ENCODE measurements at places on chromosomes 2 and 18. TPM values are rescaled to one million over a fixed set of nuclear protein-coding genes. Genes with fewer than 3 reads are reported as not detected.

GRCh38 chr2:105432749-105433148 is 33.9 kb upstream of the FHL2 start:
- DNase-seq: peak; percentile 4

- peak; percentile 76 for DNase-seq
Observed at GRCh38 chr2:74439803-74440377, 1.8 kb downstream of the RTKN start.

GRCh38 chr2:134564549-134564948 is 154.3 kb downstream of the TMEM163 start:
- no peak for DNase-seq

The ST6GAL2 gene
- total RNA-seq: 0.67 TPM

The BOLL gene
- not detected for total RNA-seq

The SPATA3 gene
- not detected for total RNA-seq

The SP140 gene
- total RNA-seq: 0.26 TPM

The HJURP gene
- total RNA-seq: 0.37 TPM

DNA sequence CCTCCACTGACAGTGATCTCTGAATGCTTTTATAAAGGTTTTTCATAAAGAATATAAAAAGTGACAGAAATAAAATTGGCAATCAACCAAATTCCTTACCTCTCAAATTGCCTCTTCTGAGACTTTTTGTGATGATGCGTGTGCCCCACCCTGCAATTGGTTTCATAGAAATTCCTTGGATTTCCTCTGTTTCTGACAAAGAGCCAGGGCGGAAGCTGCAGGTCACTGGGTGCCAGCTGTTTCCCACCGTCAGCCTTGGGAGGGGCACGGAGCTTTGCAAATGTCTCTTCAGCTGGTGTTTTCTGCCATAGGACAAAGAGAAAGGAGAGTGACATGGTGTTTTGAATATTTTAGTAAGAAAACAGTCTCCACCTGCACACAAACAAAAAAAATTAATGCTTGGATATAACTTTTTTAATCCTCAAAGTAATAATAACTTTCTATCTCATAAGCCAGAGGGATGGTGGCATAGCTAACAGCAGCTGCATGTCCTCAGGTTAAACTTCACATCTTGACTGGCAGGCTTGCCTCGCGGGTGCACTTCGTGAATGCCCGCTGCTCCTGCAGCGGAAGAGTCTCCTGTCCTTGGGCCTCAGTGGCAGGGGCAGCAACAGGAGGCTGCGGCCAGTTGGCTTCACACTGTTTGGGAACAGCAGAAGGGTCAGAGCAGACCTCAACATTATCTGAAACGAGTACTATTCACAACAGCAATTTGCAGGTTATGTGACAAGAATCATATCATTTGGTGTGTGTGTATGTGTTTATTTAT is 24.7 kb downstream of the AGAP1 start:
- no peak for DNase-seq

The HOXD8 gene
- total RNA-seq: 1.1 TPM

The VWA3B gene
- not detected for total RNA-seq

- DNase-seq: no peak
Observed at GRCh38 chr2:56209701-56210100, 25.9 kb downstream of the CCDC85A start.

- no peak for DNase-seq
Observed at GRCh38 chr2:45919711-45920111, 268.2 kb downstream of the PRKCE start.

The CHST9 gene
- 0.90 TPM for total RNA-seq

DNA sequence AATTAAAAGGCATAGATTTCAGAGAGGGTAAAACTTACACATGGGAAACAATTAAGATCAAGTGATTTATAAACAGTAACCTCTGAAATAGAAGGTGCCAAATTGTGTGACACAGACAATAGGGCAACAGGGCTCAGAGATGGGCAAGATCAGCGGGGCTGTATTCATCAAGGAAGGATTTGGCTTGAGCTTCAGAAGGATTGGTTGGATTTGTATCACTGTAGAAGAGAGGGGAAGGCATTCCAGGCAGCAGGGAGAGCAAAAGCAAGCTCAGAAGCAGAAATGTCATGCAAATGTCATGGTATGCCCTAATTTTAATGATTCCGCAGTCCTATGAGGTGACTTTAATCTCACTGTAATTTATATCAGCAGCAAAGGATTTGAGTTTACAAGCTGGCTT is 415.0 kb upstream of the NRP2 start:
- no peak for DNase-seq

The MAP3K19 gene
- total RNA-seq: not detected

DNA sequence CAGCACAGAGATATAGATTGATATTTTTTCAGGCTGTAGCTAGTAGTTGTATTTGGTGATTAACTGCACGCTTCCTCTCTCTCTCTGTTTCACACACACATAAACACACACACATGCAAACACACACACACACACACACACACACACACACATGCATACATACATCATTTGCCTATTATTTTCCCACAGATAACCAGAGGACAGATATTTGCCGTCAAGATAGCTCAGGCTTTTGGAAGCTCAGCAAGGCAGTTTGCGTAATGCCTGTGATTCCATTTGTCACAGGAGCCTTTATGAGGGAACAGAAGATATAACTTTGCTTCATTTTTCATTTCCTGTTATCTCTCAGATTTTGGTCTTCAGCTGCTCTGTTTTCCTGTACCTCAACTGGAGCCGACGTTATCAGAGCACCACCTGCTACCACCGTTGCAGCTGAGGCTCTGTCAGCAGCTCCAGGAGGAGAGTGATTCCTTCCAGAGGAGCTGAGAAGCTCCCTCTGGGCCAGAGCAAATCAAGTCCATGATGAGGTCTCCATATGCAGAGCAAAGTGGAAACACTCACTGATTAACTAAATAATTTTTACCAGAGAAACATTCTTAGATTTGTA is 341.9 kb upstream of the PIK3C3 start:
- no peak for DNase-seq

- DNase-seq: no peak
Observed at GRCh38 chr2:46964835-46965560, 49.4 kb upstream of the MCFD2 start.

DNA sequence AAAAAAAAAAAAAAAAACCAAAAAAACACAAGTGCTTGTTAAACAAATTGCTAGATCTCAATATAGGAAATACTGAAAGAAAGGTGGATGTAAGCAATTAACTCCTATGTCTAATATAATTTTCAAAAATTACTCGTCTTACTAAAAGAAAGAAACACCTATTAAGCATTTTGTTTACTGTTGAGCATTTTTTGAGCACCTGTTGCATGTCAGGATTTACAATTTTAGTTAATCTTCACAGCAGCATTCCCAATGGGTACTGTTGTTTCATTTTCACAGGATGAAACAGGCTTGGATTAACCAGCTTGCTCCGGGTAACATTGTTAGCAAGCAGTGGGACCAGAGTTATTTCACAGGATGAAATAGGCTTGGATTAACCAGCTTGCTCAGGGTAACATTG is 4.8 kb downstream of the ZNF638 start:
- no peak for DNase-seq

GRCh38 chr2:70397186-70397585 is 95.3 kb upstream of the FAM136A start:
- no peak for DNase-seq

DNA sequence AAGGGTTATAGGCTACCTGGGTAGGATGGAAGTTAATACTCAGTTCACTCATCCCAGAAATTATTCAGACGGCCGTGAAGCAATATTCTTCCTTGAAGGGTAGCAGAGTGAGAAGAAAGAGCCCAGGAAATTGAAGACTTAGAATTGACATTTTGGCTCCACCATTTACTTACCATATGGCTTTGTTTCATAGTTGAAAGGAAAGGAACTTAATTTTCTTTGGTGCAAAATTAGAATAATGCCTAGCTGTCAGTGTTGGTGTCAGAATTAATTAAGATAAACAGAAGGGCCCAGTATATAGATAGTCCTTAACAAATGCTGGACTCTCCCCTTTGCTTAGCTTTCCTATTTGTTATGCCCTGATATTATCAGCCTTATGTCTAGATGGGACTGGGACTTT is 263.2 kb downstream of the KCNJ3 start:
- no peak for DNase-seq

DNA sequence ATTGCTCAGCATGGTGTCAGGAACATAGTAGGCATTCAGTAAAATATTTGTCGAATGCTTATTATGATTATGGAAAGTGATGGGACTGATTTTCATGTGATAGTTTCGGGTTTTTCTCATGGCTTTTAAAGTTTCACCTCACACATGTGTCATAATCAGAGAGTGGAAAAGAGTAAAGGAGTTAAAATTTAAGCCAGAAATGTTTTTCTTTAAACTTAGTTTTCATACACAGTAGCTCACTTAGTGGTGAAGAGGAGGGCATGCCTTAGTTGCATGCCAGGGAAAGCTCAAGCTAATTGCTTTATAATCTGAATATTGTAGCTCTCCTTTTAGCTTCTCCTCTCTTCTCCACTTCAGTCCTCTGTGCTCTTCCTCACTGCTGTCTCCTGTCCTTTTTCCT is 38.0 kb downstream of the EHBP1 start:
- no peak for DNase-seq

The CYRIA gene
- 2.8 TPM for total RNA-seq

The UBE2F gene
- 79.6 TPM for total RNA-seq

DNA sequence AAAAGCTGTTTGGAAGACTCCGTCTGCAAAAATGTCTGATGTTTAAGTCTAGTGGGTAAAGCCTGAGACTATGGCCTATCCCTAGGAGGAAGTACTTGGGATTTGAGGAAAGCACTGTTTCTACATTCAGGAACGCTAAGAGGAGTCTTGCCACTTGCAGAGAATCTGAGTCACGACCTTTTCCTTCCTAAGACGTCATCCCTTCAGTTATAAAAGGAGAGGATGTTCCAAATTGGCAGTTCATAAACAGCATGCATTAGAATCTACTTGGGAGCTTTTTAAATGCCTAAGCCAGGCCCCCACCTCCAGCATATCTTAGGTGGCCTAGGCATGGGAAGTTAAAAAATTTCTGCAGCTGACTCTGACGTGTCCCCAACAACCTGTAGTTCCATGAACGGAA is 125.9 kb downstream of the TTC32 start:
- DNase-seq: no peak

GRCh38 chr18:22223254-22223964 is 54.0 kb downstream of the GATA6 start:
- DNase-seq: peak; percentile 96

DNA sequence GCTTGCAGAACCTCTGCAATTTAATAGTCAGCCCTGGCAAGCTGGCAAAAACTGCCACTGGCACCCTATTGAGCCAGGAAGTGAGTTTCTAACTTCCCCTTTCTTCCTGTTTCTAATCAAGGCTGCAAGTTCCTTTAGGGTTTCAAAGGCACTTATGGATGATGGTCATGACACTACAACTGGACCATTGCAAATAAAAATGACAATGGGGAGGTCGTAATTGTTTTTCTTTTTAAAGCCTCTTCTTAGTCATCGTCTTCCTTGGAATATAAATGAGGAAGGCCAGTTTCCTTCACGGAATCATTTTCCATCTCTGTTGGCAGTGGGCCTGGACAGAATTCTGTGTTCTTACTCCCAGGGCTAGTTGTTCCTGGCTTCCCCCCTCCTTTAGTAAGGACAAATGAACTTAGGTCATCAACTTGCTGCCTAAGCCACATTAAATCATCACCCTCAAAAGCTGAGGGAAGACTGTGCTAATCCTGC is 35.8 kb downstream of the SH3RF3 start:
- peak; percentile 72 for DNase-seq

GRCh38 chr2:45285771-45286390 is 276.6 kb upstream of the SIX2 start:
- DNase-seq: no peak

The CDH19 gene
- 72.3 TPM for total RNA-seq

- DNase-seq: no peak
Observed at GRCh38 chr18:4640349-4641012, 185.4 kb upstream of the DLGAP1 start.

GRCh38 chr18:74268933-74269620 is 22.7 kb downstream of the CYB5A start:
- no peak for DNase-seq

DNA sequence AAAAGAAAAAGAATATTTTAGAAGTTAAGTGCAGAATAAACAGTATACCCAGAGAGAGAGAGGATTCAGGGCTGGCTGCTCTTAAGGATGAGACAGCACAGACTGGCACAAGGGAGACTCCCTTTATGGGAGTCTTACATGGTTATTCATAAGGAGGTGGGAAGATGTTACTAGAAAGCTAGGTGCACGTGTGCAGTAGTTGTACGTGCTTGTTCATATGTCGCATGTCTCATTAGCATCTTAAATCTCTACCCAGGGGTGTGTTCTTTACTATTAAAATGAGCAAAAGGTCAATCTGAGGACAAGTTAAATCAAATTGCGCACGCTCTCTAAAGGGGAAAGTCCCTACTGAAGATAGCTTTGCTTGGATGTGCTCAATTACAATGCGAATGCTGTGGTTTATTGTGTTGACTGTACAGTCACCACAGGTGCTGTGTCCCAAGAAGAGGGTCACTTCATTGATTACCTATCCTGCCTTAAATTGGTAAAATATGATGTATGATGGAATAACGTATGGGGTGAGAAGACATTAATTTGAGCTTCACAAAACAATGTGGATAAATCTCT is 368.0 kb upstream of the SPHKAP start:
- DNase-seq: no peak

DNA sequence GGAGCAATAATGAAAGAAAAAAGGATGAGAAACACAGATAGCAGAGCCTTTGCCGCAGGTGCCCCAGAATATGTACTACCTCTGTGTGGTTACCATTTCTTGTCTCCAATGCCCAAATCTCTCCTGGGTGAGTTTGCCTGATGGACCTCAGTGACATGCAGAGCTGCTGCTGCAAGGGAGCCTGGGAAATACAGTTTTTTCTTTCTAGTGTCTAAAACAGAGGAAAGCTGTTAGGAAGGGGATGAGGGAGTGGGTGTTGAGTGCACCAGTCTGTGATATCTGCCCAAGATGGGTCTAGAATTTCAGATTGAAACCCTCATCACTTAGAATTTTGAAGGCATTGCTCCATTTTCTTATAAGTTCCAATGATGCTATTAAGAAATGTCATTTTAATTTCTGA is 9.9 kb upstream of the MBOAT2 start:
- no peak for DNase-seq

GRCh38 chr2:86050301-86050700 is 55.4 kb downstream of the POLR1A start:
- DNase-seq: no peak

DNA sequence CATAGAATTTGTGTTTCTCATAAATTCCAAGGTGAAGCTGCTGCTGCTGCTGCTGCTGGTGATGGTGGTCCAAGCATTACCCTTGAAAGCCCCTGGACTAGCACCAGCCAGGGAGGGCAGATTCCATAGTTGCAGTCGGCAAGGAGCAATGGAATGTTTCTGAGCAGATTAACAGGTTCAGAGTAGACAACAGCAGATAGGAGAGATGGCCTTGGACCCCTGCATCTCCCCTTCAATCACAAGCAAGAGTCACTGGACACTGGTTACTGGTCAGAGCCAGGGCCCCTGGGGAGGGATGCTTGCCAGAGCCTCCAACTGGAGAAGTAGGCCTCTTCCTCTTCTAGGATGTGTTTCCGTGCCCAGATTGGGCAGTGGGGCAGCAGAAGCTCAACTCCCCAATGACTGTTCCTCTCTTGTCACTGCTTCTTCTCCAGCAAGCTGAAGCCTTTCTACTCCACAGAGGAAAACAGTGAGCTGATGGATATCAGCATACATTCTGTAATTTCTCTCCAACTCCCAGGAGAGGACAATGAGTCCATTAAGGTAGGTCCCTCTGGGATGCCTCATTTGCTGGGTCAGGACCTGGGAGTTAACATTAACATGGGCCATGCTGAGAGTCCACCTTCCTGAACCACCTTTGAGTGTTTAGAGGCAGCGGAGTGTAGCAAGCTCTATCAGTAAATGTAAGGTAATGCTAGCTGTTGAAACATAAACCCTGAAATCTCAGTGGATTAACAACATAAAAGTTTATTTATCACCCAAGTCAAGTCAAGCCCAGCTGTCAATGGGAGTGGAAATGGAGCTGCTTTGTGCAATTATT is 35.3 kb downstream of the MROH2A start:
- DNase-seq: no peak

The CNOT9 gene
- 20.3 TPM for total RNA-seq
